NCI-H1930 (cell line): ENCODE measurements at places on chromosomes 2 and 18.
A peak's percentile ranks its signal among the peaks of the same experiment; 100 is the strongest.

GRCh38 chr18:25136416-25137196, 215.4 kb downstream of the ZNF521 start:
- no peak for DNase-seq

DNA sequence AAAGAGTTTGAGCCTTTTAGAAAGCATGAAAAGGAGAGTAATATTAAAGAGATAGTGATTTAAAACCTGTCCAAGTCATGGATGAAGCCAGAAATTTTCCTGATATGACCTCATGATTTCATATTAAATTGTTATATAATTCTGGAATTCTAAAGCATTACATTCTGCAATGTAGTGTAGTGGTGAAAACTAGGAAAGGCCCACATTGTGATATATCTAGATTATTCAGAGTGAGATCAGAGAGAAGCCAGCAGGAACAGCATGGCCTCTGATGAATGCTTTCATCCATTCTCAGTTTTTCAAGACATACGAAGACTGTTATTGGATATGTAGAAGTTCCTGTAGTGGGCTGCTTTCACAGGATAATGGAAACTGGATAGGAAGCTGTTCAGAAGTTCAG, 98.8 kb downstream of the LCLAT1 start:
- DNase-seq, result no peak

DNA sequence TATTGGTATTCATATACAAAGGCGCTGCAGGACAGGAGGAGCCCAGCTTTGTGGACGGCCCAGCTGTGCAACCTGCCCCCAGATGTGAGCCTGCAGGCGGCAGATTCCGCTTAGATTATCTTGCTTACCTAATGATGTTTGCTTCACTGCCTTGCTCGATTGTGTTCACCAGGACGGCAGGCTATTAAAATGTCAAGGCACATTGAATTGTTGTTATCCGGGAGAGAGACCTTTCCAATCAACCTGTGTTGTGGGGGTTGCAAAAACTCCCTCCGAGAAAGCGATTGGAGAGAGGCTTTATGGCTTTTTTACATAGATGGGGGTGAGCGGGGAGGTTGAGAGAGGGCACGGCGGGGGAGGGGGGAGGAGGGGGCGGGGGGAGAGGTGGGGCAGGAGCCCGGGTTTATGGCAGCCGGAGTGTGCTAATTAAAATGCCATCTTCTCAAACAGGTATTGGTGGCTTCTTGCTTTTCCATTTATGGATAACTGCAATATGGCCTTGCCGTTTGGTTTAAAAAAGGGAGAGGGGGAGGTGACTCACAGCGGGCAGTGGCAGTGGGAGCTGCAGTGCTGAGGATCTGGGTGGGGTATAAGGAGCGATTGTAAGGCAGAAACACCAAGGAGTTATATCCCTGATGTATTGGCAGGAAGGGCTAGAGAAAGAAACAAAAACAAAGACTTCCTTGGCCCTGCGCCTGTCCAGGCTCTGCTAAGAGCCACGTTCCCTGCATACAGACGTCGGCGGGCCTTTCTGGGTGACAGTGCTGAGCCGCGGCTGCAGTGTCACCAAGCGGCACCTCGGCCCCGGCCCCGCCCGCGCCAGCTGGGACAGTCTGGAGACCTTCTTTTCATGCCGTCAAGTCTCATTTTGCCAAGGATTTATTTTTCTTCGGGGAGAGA, 97.2 kb downstream of the INSIG2 start:
- peak; percentile 21 for DNase-seq

DNA sequence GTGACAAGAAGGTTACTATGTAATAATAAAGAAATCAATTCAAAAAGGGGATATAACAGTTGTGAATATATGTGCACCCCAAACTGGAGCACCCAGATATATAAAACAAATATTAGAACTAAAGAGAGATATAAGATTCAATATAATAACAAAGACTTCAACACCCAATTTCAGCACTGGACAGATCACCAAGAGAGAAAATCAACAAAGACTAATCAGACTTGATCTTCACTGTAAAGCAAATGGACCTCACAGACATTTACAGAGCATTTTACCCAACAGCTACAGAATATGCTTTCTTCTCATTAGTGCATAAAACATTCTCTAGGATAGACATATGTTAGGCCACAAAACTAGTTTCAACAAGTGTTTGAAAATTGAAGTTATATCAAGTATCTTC, 287.7 kb downstream of the DSC3 start:
- no peak for DNase-seq

DNA sequence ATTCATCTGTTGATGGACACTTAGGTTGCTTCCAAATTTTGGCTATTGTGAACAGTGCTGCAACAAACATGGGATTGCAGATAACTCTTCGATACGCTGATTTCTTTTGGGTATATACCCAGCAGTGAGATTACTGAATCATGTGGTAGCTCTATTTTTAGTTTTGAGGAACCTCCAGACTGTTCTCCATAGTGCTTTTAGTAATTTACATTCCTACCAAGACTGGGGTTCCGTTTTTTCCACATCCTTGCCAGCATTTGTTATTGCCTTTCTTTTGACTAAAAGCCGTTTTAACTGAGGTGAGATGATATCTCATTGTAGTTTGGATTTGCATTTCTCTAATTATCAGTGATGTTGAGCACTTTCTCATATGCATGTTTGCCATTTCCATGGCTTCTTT, 200.3 kb downstream of the MBD5 start:
- DNase-seq, result no peak

- no peak for DNase-seq
Observed at GRCh38 chr18:65365245-65365980, 385.4 kb upstream of the CDH7 start.

GRCh38 chr18:46622999-46623398, 34.0 kb downstream of the LOXHD1 start:
- no peak for DNase-seq

DNA sequence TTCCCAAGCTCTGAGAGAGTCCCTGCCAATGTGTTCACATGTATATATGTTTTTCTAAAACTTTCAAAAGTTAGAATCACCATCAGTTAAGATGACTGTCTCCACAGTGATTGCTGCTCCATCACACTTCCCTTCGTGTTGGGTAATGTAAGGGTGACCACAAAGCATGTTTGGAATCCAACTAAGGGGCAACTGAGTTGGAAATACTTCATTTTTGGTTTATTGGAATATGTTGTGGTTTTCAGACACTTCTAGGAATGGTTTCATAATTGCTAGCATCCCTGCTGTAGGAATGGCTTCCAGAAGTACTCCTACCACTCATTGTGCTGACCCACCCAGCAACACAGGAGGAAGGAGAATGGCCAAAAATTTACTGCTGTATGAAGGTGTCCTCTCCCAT, 212.5 kb upstream of the GULP1 start:
- no peak for DNase-seq
